RKO (cell line): ENCODE measurements at places on chromosomes 7 and 10.
A peak's percentile ranks its signal among the peaks of the same experiment; 100 is the strongest.

- DNase-seq: peak; percentile 92
Observed at GRCh38 chr7:122887198-122887597, 938 bp upstream of the CADPS2 start.

DNA sequence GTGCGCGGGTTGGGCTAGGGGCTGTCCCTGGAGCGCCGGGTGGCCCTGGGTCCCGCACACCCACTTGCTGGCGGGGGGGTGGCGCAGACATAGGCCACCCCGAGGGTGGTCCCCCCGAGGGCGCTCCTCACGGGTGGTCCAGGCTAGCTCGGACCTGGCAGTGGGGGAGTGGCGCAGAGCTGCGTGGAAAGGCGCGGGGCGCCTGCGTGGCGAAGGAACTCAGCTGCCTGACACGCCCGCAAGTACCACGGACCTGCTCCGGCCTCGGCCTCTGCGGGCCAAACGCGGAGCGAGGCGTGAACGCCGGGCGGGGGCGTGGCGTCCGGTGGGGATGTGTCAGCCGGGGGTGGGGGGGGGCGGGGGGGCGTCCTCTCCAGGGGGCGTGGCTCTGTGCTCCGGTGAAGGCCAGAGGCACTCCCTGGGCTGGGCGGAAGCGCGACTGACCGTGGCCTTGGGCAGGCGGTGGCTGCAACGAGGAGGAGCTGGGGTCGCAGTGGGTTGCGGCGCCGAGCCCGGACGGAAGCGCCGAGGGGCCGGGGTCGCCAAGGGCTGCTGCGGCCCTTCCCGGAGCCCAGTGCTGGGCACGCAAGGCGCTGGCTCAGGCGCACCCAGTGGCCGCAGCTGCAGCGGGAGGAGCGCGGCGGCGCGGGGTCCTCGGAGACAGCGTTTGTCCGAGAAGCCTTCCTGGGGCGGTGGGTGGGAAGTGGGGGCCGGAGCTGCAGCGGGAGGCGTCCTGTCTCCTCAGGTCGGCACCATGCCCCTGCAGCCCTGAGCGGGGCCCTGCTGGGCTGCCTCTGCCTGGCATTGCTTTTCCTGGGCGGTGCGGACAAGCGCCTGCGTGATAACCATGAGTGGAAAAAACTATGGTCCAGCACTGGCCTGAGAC lies 58.9 kb upstream of the NUPR2 start:
- no peak for DNase-seq

- no peak for DNase-seq
Observed at GRCh38 chr10:61911425-61911824, 9.9 kb downstream of the ARID5B start.

DNA sequence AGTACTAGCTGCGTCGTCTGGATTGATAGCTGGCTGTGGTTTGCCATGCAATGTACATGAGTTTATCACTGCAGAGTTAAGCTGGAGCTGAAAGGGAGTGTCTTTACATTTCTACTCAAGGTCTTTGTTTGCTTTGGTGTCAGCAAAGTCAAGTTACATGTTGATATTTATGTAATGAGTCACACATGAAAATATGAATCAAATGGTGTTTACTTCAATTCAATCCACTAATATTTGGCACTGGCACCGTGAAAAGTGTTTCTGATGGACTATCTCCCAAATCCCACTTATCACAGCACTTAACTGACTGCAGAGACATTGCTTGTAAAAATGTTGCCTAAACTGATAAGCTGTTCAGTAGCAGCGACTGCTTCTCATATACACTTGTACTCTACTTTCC lies 395.9 kb downstream of the TFEC start:
- no peak for DNase-seq

DNA sequence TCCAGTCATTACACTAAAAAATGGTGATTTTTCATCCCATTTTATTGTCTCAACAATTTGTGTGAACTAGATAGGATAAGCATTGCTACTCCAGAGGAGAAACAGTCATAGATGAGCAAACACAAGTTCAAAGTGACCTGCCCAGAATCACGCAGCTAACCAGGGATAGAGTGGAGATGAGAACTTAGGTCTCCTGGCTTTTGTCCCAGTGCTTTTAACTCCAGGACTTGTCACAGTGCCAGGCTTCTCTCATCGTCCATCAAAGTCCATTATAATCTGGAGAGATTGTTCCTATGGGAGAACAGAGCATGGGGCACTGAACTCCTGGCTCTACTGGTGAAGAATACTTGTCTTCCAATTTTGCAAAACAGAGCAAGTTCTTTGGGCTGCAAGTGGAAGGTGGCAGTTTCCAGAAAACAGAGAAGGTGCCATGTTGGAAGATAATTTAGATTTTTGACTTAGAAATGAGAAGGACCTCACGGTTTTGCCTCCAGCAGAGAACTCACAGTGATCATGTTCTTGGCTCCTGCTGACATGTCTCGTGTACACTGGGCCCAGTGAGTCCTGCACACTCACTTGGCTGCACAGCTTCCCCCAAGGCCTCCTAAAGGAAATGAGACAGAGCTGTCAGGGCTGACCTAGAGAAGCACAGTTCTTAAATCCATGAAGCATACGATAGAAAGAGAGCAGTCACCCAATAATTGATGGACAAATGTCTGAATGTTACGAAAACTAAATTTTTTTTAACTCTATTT lies 322.9 kb upstream of the NRP1 start:
- no peak for DNase-seq

DNA sequence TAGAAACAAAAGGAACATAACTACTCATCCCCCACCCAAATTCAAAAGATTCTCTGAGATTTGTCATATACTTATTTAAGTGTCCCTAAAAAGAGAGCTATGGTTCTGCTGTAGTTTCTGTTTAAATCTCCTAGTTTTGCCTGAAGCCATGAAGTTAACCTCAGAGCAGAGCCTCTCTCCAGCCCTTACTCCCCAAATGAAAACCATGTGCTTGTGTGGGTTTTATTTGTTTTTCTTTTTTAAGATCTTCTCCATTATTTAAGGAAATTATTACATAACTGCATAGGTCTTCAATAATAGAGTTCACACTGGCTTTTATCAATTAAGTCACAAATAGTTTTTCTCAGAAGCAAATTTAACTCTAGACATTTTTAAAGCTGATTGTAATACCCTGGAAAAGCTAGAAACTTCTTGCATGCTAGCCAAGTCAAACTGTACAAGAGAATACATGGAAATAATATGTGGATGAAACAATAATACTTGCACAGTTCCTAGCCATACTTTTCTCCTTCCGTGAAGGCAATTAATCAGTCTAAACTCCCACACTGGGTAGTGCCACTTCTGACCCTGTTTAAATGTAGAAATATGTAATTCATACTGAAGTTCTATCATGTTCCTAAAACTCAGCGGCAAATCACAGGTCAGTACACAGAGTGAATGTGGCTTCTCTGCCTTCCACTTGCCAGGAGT lies 579.7 kb downstream of the SUGCT start:
- DNase-seq: no peak

GRCh38 chr7:96786998-96787395 lies 77.4 kb upstream of the SEM1 start:
- no peak for DNase-seq

DNA sequence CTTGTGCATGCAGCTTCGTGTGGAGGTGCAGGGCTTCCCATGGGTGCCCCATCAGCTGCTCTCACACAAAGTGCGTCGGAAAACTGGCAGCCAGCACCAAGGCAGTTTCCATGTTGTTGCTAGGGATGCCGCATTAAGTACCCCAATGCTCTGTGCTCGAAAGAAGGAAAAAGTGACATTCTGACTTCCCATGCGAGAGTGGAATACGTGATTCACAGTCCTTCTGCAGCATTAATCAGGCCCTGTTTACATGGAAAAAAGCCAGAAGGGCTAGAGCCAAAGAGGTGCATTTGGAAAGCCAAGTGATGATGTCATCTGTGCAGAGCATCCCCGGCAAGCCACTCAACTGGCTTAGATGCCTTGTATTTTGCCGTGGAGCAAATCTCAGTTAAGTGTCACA lies 258.3 kb downstream of the GATA3 start:
- DNase-seq: peak; percentile 41

- no peak for DNase-seq
Observed at GRCh38 chr7:84193747-84194146, 842 bp downstream of the SEMA3A start.

DNA sequence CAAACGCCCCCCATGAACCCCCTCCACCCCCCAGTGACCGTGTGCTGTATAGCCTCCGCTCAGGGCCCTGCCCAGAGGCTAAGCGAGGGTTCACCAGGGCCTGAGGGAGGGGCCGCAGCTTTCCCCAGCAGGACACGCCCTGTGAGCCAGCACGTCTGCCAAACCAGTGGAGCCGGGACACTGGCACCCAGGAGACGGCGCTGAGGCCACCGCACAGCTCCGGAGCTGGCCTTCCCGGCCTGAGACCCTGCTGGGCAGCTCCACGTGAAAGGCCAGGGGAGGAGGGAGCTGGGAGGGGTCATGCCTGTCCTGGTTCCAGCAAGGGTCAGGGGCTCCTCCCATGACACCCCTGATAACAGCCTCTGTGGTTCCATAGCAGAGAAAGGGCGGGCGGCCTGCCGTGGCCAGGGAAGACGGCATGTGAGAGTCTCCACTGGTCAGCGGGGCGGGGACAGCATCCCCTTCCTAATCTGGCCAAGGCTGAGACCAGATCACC lies 278.3 kb downstream of the ELFN1 start:
- no peak for DNase-seq

DNA sequence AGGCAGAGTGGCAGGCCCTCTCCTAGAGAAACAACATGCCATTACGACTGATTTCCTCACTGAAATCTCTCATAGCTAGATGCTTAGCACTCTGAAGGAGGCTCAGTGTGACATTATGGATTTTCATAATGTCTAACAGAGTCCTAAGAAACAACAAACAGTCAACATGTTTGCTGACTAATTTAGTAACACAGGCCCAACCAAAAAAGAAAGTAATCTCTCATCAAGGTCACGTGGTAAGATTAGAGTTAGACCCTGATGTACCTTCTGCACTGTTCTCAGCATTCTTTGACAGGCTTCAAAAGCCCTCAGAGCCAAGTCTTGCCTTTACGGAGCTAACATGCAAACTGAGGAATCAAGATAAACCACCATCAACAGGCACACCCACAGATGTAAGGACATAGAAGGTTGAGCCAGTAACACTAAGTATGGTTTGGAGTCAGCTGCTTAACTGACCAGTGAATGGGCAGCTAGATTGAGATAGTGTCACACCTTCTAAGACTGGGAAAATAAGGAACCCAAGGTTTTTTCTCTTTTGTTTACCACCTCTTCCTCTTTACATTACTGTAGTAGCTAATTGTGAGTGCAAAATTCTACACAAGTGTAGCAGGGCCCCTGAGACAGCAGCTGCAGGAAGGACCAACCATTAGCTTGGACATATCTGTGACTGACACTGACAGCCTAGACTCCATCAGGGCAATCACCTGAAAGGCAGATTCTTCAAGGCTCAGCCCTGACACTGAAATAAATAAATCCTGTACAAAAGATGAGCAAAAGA lies 15.3 kb upstream of the KCNIP2 start:
- no peak for DNase-seq

DNA sequence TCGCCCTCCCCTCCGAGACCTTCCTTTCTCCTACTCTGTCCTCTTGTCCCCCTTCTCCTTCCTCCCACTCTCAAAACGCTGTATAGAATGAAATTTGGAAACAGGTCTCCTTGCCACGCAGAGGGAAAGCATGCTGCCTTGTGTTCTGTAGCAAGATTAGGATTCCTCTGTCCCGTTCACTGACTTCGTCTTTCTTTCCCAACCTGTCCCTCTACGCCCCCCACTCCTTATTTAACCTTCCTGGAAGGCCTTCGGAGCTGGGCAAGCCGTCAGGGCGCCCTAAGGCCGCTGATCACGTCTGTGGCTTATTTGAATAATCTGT lies 1.3 kb downstream of the HOXA9 start:
- peak; percentile 51 for DNase-seq

- peak; percentile 17 for DNase-seq
Observed at GRCh38 chr10:50576245-50576815, 47.4 kb downstream of the SGMS1 start.

- peak; percentile 86 for DNase-seq
Observed at GRCh38 chr7:36391436-36392198, 2.0 kb downstream of the ANLN start.

- no peak for DNase-seq
Observed at GRCh38 chr7:8189625-8190024, 72.3 kb downstream of the ICA1 start.

- no peak for DNase-seq
Observed at GRCh38 chr7:25805027-25805687, 346.8 kb upstream of the NFE2L3 start.

DNA sequence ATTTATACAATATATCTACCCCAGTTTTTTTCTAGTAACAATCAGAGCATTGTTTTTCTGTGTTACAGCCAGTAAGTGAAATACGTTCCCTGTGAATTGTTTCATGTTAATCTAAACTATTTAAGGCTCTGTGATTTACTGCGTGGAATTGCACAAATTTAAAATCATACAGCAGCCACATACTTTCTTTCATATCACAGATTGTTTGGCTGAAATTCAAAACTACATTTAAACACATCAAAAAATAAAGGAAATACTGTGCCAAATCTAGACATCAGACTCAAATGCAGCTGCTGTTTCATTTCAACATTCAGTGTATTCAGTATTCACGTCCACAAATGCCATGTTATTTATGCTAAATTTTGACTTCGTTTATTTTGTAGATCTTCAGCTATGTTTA lies 242.6 kb upstream of the HGF start:
- no peak for DNase-seq

GRCh38 chr7:130227883-130228575 lies 20.4 kb downstream of the SSMEM1 start:
- DNase-seq: no peak

- DNase-seq: no peak
Observed at GRCh38 chr7:44713680-44714335, 34.8 kb upstream of the ZMIZ2 start.

DNA sequence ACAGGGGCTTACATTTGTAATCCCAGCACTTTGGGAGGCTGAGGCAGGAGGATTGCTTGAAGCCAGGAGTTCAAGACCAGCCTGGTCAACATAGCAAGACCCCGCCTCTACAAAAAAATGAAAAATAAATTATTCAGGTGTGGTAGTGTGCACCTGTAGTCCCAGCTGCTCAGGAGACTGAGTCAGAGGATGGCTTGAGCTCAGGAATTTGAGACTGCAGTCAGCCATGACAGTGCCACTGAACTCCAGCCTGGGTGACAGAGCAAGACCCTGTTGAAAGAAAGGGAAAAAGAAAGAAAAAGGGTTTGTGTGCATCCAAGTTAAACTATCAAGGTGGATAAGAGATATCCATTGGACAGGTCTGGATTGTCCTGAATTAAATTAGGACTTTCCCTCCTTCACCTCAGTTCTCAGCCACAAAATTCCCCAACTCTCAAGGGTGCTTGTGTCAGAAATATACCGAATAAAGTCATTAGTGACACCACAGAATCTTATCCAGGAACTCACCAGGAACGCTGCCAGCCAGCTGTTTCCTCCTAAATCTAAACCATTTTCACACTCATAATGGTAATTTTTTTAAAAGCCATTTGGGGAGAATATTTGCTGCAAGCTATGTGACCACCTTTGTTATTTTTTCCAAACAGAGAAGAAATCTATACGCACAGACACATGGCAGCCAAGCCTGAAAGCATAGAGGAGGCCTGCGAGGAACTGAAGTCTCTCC lies 12.0 kb downstream of the AFAP1L2 start:
- no peak for DNase-seq

- DNase-seq: no peak
Observed at GRCh38 chr10:51638211-51638610, 61.2 kb downstream of the CSTF2T start.

- DNase-seq: no peak
Observed at GRCh38 chr7:134919240-134919641, 67.1 kb upstream of the AGBL3 start.

- DNase-seq: no peak
Observed at GRCh38 chr7:130458257-130458656, 17.4 kb upstream of the CEP41 start.

GRCh38 chr10:62031507-62031906 lies 130.0 kb downstream of the ARID5B start:
- DNase-seq: no peak
